BJ (cell line): ENCODE measurements at places on chromosomes 16 and 17. TPM values are rescaled to one million over a fixed set of nuclear protein-coding genes. Genes with fewer than 3 reads are reported as not detected.

- DNase-seq = no peak
Observed at GRCh38 chr16:78364556-78364880, 265.1 kb downstream of the WWOX start.

- DNase-seq = no peak
Observed at GRCh38 chr16:85520853-85521521, 92.1 kb upstream of the GSE1 start.

Gene ZG16
- polyA plus RNA-seq = not detected in 2 replicates

Gene GAN
- polyA plus RNA-seq = 2.1 and 4.1 TPM in 2 replicates
